ENCODE measurements at places on chromosomes 12 and 14.

- no peak for DNase-seq
These were observed 325.8 kb upstream of the OR4E1 start for GRCh38 chr14:21999402-21999801.

GRCh38 chr12:21539797-21540196, 13.7 kb downstream of the SPX start:
- DNase-seq = no peak

DNA sequence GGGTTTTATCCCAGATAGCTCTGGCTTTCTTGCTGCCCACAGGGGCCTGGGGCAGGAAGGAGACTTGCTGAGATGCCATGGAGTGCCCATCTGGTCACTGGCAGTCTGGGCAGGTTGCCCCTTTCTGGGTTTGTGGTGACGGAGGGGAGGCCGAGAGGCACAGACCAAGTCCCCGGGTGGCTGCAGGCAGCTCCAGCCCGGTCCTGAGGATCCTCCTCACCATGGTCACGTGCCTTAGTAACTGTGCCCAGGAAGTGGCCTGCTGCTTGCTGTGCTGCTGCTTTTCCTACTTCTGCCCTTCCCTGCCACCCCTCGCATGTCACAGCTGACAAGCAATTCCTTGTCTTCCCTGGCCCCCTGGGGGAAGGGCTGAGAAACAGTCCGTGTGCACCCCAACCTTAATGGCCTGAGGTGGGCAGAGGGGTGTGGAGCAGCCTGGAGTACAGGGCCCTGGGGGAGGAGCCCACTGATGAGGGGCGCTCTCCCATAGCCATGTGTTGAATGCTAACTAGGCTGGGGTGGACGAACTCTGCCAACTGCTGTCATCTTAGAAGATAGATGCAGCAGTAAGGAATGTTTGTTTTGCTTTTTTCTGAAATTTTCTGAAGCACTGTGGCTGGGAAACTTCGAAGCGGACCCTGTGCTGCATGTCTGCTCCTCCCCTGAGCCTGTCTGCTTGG, 54.9 kb upstream of the SRSF5 start:
- no peak for DNase-seq

DNA sequence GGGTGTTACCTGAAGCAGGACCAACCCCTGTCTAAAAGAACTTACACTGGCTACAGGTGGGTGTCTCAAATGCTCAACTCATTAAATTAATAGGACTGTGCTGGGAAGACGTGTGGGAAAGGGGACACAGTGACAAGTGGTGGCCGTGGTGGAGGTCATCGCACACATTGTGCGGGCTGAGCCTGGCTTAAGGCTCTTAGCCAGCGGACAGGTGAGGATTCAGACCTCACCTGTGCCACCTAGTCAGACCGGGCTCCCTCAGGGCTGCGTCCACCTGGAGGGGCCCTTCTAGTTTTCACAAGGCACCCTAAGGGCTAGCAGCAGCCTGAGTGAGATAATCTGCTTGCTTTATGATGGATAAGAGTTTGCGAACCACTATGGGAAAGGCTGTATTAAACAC, 125.2 kb upstream of the FKBP4 start:
- no peak for DNase-seq

DNA sequence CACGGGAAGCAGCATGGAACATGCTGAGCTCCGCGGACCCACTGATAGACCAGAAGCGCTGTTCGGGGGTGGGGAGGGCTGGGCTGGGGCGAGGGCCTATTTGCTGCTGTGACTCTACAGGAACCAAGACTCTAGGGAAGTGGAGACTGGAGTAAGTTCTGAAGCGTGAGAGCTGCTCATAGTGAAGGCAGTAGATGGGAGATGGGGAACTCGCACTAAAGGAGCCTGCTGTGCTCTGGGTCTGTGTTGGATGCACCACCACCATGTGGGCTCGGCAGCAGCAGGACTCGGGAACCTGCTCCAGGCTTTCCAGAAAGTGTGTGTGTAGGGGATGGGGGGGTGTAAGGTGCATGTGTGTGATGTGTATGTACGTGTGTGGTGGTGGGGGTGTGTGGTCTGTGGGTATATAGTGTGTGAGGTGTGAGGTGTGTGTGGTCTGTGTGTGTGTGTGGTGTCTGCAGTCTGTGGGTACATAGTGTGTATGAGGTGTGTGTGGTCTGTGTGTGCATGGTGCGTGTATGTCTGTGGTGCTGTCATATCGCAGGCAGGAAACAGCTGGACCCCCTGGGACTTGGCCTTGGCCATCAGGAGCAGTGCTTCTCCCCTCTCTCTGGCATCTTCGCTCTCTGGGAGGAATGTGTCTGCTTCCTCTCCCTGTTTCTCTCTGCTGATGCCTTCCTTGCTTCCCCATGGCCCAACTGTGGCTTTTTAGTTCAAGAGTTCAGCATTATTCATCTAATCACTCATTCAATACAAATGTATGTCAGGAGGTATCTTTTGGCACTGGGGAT, 378.9 kb downstream of the FUT8 start:
- DNase-seq = no peak

DNA sequence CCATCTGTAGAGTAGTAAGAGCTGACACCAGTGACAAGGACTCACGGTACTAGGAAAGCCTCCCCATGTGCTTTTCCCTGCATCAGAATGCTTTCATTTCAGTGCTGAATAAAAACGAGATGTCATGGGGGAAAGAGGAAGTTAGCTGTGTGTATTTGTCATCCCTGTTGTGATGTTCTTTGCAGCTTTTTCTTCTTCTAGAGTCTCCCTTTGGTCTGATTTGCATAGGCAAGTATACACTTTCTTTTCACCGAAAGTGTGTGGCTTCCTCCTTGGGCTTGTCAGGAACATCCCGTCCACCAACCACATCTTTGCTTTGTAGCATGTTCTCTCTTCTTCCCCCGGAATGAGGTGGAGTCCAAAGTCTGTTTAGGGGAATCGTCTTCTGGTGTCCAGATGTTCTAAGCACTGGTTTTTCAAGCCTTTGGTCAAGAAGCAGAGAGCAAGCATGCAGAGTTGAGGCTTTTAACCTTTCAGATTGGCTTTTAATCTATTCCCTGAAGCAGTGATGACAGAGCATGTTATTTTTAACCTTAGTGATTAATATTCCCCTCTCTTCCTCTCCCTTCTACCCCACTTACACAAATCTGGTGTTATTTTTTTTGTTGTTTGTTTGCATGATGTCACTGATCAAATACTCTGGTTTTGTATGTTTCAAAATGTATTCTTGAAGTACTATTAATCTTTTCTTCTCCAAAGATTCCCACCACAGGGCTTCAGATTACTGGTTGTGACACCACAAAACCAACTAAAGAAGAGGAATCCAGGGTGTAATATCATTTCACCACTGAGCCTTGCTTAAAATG, 163.4 kb downstream of the SAMD4A start:
- no peak for DNase-seq

DNA sequence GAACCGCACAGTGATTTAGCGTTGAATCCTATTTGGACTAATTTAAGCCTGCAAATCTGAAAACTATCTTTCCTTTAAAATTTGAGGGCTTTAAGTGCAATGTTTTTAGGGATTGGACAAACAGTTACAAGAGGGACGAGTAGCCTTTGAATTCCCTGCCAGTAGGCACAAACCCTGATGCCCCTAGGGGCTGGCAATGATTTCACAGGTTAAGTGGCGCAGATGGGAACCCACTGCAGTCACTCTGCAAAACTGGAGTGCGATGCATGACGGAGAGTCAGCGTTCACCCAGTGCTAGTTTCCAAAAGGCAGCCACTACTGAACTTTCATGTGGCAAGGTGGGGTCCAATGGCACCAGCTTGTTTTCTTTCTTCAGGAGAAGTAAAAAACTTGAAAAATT, 99.4 kb upstream of the FRMD6 start:
- no peak for DNase-seq

DNA sequence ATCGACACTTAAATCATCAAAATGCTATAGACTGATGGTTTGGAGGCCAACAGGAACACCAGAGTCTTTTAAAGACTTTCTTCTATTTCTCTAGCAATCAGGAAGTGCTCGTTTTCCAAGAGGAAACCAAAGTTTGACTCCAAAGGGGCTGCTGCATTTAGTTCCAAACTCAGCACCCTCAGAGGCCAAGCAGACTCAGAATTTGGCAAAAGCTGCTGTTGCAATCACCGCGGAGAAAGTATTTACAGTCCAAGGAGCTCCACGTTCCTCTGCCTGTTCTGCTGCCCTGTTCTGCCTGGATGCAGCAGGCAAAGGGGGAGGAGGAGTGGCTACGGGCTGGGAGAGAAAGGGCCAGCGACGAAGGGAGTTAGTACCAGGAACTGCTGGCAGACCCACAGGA, 325.1 kb downstream of the BCL11B start:
- no peak for DNase-seq

DNA sequence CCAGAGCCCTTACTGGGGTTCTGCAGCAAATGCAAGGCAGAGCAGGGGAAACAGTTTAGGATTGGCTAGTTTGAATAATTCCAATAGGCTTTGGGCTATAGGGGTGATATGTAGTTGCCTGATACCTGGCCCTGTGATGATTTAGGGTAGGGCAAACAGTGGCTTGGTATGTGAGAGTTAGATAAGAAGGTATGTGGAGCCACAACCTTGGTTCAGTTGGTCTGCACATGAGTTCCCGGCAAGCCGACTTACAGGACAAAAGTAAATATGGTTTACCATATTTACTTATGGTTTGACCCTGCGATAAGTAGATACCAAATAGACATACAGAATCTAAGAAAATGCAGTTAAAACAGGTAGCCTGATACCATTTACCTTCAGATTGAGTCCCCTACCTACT, 8.3 kb upstream of the CAPRIN2 start:
- no peak for DNase-seq

Measured in activated CD8-positive, alpha-beta memory T cell treated with anti-CD3 and anti-CD28 coated beads for 4 hours (primary cell).